ENCODE measurements at places on chromosomes 2 and 18. TPM values are rescaled to one million over a fixed set of nuclear protein-coding genes. Genes with fewer than 3 reads are reported as not detected.

- no peak overlapping the region for H3K27ac ChIP-seq
- H3K36me3 ChIP-seq: peaks cover 7% of the 10 kb centered on the region
- no peak overlapping the region for H3K4me3 ChIP-seq
- H3K27me3 ChIP-seq: peaks cover 21% of the 10 kb centered on the region
- peaks cover 25% of the 10 kb centered on the region for H3K4me1 ChIP-seq
- no peak for DNase-seq
Observed at GRCh38 chr2:120245520-120246332, 6.9 kb upstream of the RALB start.

DNA sequence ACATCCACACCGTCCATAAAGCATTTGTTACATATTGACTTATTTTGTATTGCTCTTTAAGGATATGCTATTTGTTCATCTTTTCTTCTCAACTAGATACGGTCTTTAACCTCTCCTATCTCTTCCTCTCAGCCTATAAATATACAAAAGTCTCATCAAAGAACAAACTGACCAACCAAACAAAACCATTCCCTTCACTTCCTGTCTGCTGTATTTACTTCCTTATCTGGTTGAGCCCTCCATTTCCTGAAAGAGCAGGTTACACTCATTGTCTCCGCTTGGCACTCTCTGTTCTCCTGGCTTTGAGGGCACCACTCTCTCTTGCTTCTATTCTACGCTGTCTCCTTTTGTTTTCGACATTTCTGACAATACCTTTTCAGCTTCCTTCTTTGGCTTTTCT, 431.9 kb upstream of the TCF4 start:
- H3K36me3 ChIP-seq: no peaks in the 10 kb centered on the region
- no peaks in the 10 kb centered on the region for H3K27me3 ChIP-seq
- H3K27ac ChIP-seq: no peak overlapping the region
- DNase-seq: no peak
- H3K4me1 ChIP-seq: no peaks in the 10 kb centered on the region
- no peak overlapping the region for H3K4me3 ChIP-seq

TBC1D8 gene
- total RNA-seq: 0.50 TPM

DNA sequence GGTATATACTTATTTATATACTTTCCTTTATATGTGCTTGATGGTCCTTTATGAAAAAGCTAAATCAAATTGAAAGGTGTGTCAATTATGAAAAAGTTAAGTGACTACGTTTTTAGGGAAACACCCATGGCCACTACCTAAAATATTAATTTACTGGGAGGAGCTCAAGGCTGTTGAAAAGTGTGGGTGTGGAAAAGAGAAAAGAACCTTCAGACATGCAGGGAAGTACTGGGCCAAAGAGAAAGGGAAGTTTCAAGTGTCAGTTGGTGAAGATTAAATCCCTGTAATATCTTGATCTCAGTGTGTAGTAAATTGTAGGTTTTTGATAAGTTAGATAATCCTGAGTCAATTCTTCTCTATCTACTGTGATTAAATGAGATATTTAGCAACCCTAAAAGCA, 6.2 kb upstream of the GKN1 start:
- no peaks in the 10 kb centered on the region for H3K4me1 ChIP-seq
- no peaks in the 10 kb centered on the region for H3K36me3 ChIP-seq
- no peak for DNase-seq
- H3K27ac ChIP-seq: no peak overlapping the region
- H3K27me3 ChIP-seq: peaks cover 23% of the 10 kb centered on the region

- H3K4me1 ChIP-seq: no peaks in the 10 kb centered on the region
- H3K36me3 ChIP-seq: no peaks in the 10 kb centered on the region
- peaks cover 28% of the 10 kb centered on the region for H3K27me3 ChIP-seq
- no peak overlapping the region for H3K27ac ChIP-seq
- H3K4me3 ChIP-seq: no peak overlapping the region
- DNase-seq: no peak
Observed at GRCh38 chr2:68971591-68972231, 2.7 kb upstream of the GKN1 start.

DNA sequence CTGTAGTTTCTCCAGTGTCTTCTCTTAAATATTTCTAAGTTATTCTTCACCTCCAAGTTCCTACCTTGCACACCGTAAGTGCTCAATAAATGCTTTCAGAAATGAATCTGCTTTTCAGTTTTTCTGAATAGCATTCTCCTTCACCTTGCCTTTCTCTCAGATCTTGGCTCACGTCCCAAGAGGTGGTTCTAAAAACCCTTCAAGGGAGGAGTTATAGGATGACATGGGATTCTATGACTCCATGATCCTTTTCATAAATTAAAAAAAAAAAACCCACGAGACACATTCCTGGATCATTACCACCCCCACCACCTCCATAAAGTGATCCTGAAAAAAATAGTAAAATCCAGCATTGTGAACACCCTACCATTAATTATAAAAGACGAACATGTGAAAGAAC, 11.7 kb downstream of the KCTD1 start:
- no peak overlapping the region for H3K27ac ChIP-seq
- peaks cover 6% of the 10 kb centered on the region for H3K4me1 ChIP-seq
- H3K4me3 ChIP-seq: no peak overlapping the region
- H3K27me3 ChIP-seq: peaks cover 3% of the 10 kb centered on the region

DNA sequence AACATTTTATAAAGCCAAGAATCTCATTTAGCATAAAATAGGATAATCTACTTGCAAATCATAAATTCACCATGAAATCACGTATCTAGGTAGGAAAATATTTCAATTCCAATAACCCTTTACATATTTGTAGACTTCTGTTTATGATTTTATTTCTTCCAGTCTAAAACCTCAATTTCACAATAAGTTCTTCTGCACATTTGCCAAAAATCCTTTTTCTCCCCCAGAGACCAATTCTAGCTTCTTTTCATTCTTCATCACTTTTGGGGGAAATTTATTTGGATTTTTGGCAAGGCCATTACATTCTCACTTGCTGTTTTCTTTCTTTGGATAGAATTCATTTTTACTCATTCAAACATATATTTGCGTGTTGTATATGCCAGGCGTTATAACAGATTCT, 86.8 kb downstream of the SPRED2 start:
- H3K4me3 ChIP-seq: no peak overlapping the region
- H3K36me3 ChIP-seq: peaks cover 4% of the 10 kb centered on the region
- no peak overlapping the region for H3K27ac ChIP-seq
- H3K27me3 ChIP-seq: no peaks in the 10 kb centered on the region

DNA sequence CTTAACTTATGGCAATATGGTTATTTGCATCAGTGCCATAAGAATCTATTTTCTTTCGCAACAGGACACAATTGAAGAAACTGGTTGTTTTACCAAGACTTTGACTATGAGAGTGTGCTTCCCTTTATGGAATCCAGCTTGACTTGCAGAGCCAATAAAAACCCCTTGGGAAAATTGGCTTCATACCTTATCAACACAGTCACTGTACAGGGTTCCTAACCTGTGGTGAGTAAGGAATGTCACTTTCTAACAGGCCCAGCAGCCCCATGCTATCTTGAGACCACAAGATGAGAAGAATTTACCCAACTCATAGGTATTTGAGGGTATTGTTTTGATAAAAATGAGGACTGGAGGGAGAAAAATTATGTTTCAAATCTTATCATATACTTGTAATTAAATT, 418.5 kb upstream of the MAP2 start:
- no peaks in the 10 kb centered on the region for H3K27me3 ChIP-seq
- H3K4me3 ChIP-seq: no peak overlapping the region
- no peak for DNase-seq
- no peak overlapping the region for H3K27ac ChIP-seq
- no peaks in the 10 kb centered on the region for H3K36me3 ChIP-seq

MEP1B gene
- not detected for total RNA-seq

DNA sequence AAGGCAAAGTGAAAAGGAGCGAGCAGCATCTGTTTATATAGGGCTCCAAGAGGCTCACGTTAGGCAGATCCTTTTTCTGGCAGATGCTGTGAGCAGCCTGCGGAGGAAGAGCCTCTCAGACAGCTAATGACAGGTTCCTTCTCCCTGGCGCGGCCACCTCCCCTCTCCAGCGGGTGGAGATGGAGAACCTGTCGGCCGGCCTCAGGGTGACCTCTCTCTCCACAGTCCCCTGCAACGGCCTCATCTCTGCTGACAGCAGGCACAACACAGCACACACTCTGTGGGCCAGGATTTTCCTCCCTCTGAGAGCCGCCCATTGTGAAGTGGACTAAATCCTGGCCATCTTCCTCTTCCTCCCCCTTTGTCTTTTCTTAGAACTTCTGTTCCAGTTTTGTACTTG, 119.8 kb downstream of the PRKCE start:
- no peak overlapping the region for H3K4me3 ChIP-seq
- no peaks in the 10 kb centered on the region for H3K27me3 ChIP-seq
- H3K4me1 ChIP-seq: no peaks in the 10 kb centered on the region
- no peak overlapping the region for H3K27ac ChIP-seq
- no peaks in the 10 kb centered on the region for H3K36me3 ChIP-seq

- H3K27me3 ChIP-seq: peaks cover 10% of the 10 kb centered on the region
- DNase-seq: no peak
- H3K4me1 ChIP-seq: no peaks in the 10 kb centered on the region
- no peak overlapping the region for H3K4me3 ChIP-seq
- H3K27ac ChIP-seq: no peak overlapping the region
Observed at GRCh38 chr2:158346032-158346431, 110.5 kb downstream of the CCDC148 start.

GRCh38 chr2:167750675-167751074, 496.7 kb downstream of the STK39 start:
- H3K27me3 ChIP-seq: no peaks in the 10 kb centered on the region
- no peaks in the 10 kb centered on the region for H3K36me3 ChIP-seq
- no peak for DNase-seq
- H3K27ac ChIP-seq: no peak overlapping the region
- no peak overlapping the region for H3K4me3 ChIP-seq

DNA sequence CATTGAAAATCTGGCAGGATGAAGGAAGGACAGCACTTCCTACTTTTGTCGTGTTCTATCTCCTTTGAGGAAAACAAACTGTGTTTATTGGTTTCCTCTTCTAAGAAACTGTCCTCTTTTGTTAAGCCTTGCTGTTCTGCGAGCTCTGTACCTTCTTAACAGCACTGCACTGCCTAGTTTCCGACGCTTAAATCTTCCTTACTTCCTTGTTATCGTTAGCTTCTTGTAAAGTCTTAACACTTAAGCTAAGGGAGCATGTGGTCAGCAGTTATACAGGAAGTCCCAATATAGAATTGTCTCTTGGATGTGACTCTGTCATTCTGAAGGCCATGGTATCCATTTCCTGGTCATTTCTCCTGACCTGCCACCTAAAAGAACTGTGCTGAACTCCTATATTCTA, 552.8 kb upstream of the NRP2 start:
- H3K27me3 ChIP-seq: no peaks in the 10 kb centered on the region
- peak overlapping the region; percentile 79 for H3K27ac ChIP-seq
- DNase-seq: no peak
- H3K4me1 ChIP-seq: peaks cover 23% of the 10 kb centered on the region

AQP12B gene
- total RNA-seq: not detected

GRCh38 chr18:49459404-49460171, 857 bp downstream of the DYM start:
- peak overlapping the region; percentile 91 for H3K27ac ChIP-seq
- H3K4me1 ChIP-seq: peaks cover 47% of the 10 kb centered on the region
- H3K36me3 ChIP-seq: peaks cover 11% of the 10 kb centered on the region
- peak; percentile 33 for DNase-seq
- H3K27me3 ChIP-seq: no peaks in the 10 kb centered on the region

GRCh38 chr2:97359861-97360584, 229.7 kb downstream of the ANKRD36B start:
- no peak overlapping the region for H3K4me3 ChIP-seq
- no peaks in the 10 kb centered on the region for H3K36me3 ChIP-seq
- no peaks in the 10 kb centered on the region for H3K4me1 ChIP-seq
- no peak for DNase-seq
- peaks cover 18% of the 10 kb centered on the region for H3K27me3 ChIP-seq

- H3K36me3 ChIP-seq: no peaks in the 10 kb centered on the region
- H3K4me3 ChIP-seq: peak within 1 kb of the TSS; percentile 62
- peaks cover 38% of the 10 kb centered on the region for H3K4me1 ChIP-seq
- peak; percentile 63 for DNase-seq
- H3K27ac ChIP-seq: peak within 1 kb of the TSS; percentile 90
Observed at GRCh38 chr2:241858206-241859016, at the start of gene PDCD1. PDCD1 (minus strand) TSS chr2:241858894; CDS start chr2:241858838, 56 bp downstream.

DNA sequence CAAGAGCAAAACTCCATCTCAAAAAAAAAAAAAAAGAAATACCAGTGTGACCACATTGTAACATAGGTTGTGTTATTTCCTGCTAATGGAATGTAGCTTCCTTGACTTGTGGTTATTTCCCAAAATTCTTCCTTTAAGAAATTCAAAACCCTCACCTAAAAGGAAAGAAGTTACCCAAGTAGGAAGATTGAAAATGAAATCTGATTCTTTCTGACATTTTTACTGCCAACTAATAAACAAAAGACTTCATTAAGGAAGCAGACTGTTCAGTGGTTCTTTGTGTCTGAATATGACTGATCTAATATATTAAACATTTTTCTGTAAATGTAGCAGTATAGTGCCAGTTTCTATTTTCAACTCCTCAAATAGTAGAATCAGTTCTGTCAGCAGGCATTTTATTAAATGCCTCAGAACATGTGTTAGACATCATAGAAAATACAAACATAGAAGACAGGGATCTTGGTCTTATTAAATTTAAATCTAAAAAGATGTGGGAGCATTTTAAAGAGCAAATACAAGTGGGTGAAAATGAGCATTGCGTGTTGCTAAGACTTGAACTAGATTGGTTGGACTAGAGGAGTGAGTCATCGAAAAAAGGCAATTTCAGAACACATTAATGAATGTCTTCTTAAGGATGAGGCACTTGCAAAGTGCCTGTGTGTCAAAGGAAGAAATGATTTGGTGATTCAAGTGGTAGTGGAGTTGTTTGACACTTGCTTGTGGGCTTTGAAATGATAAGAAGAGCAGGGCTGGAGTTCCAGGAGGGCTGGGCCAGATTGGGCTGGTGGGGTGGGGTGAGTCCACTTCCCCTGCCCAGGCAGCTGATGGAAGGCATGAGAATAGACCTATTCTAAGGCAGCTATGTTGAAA, 53.4 kb downstream of the PKP4 start:
- no peak overlapping the region for H3K4me3 ChIP-seq
- no peak for DNase-seq
- H3K27ac ChIP-seq: no peak overlapping the region
- H3K36me3 ChIP-seq: peaks cover 5% of the 10 kb centered on the region
- H3K27me3 ChIP-seq: no peaks in the 10 kb centered on the region
- H3K4me1 ChIP-seq: peaks cover 14% of the 10 kb centered on the region

DNA sequence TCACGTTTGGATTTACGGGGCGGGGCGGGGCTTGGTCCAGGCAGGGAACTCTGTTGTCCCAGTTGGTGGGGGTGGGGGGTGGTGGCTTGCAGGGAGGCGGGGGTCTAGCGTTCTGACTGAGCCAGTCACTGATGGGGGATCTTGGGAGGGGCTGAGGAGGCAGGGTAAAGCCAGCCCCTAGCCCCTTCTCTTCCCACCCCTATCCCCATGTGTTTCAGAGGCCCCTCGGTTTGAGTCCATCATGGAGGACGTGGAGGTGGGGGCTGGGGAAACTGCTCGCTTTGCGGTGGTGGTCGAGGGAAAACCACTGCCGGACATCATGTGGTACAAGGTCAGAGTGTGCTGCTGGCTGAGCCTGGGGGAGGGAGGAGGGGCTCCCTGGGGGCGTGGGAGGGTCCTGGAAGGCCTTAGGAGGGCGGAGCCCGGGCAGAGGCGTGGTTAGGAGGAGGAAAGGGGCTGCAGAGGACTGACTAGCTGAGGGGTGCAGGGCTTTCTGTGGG, 22.0 kb upstream of the GMPPA start:
- H3K36me3 ChIP-seq: no peaks in the 10 kb centered on the region
- DNase-seq: no peak
- peaks cover 9% of the 10 kb centered on the region for H3K27me3 ChIP-seq

Data from activated CD4-positive, alpha-beta T cell treated with anti-CD3 and anti-CD28 coated beads, Interleukin-2, amount 10 ng/mL, durations not matched to agents 7 days and 5 days (primary cell).